ENCODE measurements at places on chromosomes 1 and 21.

DNA sequence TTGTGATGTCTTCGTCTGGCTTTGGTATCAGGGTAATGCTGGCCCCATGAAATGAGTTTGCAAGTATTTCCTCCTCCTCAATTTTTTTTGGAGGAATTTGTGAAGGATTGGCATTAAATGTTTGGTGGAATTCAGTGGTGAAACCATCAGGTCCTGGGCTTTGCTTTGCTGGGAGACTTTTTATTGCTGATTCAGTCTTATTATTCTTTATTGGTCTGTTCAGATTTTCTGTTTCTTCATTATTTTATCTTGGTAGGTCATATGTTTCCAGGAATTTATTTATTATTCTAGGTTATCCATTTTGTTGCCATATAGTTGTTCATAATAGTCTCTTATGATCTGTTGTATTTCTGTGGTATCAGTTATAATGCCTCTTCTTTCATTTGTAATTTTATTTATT lies 126.7 kb downstream of the RABGAP1L start:
- no peaks in the 10 kb centered on the region for H3K4me1 ChIP-seq
- DNase-seq: no peak
- no peak overlapping the region for H3K4me3 ChIP-seq

- peaks cover 4% of the 10 kb centered on the region for H3K36me3 ChIP-seq
- peak overlapping the region; percentile 81 for H3K27ac ChIP-seq
- no peak overlapping the region for H3K4me3 ChIP-seq
Measured at GRCh38 chr1:225835856-225836255, 25.9 kb downstream of the EPHX1 start.

- peak overlapping the region; percentile 57 for H3K27ac ChIP-seq
- no peaks in the 10 kb centered on the region for H3K27me3 ChIP-seq
- no peak for DNase-seq
- no peaks in the 10 kb centered on the region for H3K36me3 ChIP-seq
Measured at GRCh38 chr1:51487628-51488027, 31.4 kb downstream of the EPS15 start.

- no peak overlapping the region for H3K4me3 ChIP-seq
- no peak for DNase-seq
- H3K27me3 ChIP-seq: no peaks in the 10 kb centered on the region
- peaks cover 9% of the 10 kb centered on the region for H3K4me1 ChIP-seq
- no peak overlapping the region for H3K27ac ChIP-seq
Measured at GRCh38 chr1:60283690-60284089, 210.1 kb upstream of the C1orf87 start.

DNA sequence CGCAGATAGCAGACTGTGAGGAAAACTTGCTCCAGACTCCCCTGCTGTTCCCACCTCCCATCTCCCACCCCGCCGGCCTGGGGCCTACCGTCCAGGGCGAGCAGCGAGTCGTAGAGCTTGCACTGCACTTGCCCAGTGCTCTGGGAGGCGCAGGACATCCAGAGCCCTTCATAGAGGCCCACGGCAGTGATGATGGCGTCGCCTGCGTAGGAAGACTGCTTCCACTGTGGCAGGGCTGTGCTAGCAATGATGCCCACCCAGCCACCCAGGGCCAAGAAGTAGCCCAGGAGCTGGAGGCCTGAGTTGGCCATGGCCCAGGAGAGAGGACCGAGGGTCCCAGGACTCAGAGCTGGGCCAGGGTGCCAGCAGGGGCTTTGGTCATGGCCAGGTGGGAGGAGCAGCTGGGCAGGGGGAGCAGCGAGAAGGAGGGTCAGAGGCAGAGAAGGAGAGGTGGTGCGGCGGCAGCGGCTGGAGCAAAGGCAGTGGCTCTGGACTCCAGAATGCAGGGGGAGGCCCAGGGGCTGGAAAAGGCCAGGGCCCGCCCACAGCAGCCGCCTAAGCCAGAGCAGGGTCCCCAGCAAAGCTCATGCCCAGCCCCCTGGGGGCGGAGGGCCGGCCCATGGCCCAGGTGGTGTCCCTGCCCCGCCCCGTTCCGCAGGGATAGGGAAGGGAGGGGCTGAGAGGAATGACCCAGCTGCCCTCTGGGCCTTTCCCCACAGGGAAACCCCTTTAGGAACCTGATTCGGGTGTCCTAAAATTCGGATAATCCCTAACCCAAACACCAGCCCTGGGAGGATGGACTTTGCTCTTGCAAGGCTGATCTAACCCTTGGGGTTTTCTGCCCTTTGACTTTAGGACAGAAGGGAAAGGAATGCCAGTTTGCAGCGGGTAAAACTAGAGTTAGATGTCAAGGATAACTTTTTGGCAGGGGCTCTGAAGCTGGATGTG lies at the start of gene CLDN19:
Gene CLDN19 (minus strand): TSS at position 484 of the 948 bp plus-strand sequence. CDS start 173 bp downstream, at position 311.
- no peaks in the 10 kb centered on the region for H3K27me3 ChIP-seq
- no peaks in the 10 kb centered on the region for H3K4me1 ChIP-seq
- H3K27ac ChIP-seq: no peak within 1 kb of the TSS
- DNase-seq: no peak
- no peaks in the 10 kb centered on the region for H3K36me3 ChIP-seq

- no peak overlapping the region for H3K4me3 ChIP-seq
- peaks cover 64% of the 10 kb centered on the region for H3K27me3 ChIP-seq
- no peaks in the 10 kb centered on the region for H3K4me1 ChIP-seq
- DNase-seq: no peak
Measured at GRCh38 chr1:933603-933940, 9.8 kb downstream of the SAMD11 start.

DNA sequence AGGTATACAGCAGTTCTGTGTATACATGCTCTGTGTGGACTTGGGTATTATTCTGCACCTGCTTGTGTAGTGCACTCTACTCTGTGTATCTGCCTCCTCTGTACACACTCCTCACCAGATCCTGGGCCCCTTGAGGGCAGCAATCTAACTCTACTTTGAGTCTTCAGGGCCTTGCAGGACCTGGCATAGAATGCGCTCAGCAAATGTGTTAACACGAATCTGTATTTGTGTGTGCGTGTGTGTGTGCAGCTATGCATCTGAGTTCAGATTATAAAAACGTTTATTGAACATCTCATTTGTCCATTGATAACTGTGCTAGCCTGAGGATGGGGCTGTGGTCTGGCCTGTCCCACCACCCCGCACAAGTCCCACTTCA lies 3.9 kb upstream of the MEF2D start:
- DNase-seq: no peak
- H3K27ac ChIP-seq: peak overlapping the region; percentile 99
- no peaks in the 10 kb centered on the region for H3K27me3 ChIP-seq

DNA sequence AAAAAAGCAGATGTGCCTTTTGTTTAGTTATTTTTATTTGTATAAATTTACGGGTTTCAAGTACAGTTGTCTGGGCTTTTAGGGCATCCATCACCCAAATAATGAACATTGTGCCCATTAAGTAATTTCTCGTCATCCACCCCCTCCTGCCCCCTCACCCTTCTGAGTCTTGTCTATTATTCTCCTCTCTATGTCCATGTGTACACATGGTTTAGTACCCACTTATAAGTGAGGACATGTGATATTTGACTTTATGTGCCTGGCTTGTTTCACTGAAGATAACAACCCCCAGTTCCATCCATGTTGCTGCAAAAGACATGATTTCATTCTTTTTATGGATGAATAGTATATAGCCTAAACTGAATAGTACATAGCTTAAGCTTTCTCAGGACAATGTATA lies 189.2 kb downstream of the ZP4 start:
- no peaks in the 10 kb centered on the region for H3K4me1 ChIP-seq
- H3K27ac ChIP-seq: no peak overlapping the region
- no peaks in the 10 kb centered on the region for H3K27me3 ChIP-seq
- H3K36me3 ChIP-seq: no peaks in the 10 kb centered on the region
- no peak overlapping the region for H3K4me3 ChIP-seq
- DNase-seq: no peak

GRCh38 chr1:235863699-235864093 lies 3.0 kb downstream of the LYST start:
- no peaks in the 10 kb centered on the region for H3K36me3 ChIP-seq
- no peak overlapping the region for H3K4me3 ChIP-seq

GRCh38 chr1:68460935-68461334 lies 11.2 kb upstream of the RPE65 start:
- H3K36me3 ChIP-seq: no peaks in the 10 kb centered on the region
- H3K27me3 ChIP-seq: no peaks in the 10 kb centered on the region
- H3K27ac ChIP-seq: no peak overlapping the region
- DNase-seq: no peak
- H3K4me1 ChIP-seq: no peaks in the 10 kb centered on the region
- H3K4me3 ChIP-seq: no peak overlapping the region

- H3K36me3 ChIP-seq: no peaks in the 10 kb centered on the region
- H3K27me3 ChIP-seq: no peaks in the 10 kb centered on the region
- DNase-seq: peak; percentile 88
- H3K27ac ChIP-seq: peak overlapping the region; percentile 60
- peaks cover 15% of the 10 kb centered on the region for H3K4me1 ChIP-seq
Measured at GRCh38 chr1:54153535-54154439, 987 bp upstream of the CDCP2 start.

- DNase-seq: no peak
- H3K27ac ChIP-seq: no peak overlapping the region
- no peaks in the 10 kb centered on the region for H3K4me1 ChIP-seq
Measured at GRCh38 chr1:38589036-38589435, 270.5 kb downstream of the RRAGC start.

DNA sequence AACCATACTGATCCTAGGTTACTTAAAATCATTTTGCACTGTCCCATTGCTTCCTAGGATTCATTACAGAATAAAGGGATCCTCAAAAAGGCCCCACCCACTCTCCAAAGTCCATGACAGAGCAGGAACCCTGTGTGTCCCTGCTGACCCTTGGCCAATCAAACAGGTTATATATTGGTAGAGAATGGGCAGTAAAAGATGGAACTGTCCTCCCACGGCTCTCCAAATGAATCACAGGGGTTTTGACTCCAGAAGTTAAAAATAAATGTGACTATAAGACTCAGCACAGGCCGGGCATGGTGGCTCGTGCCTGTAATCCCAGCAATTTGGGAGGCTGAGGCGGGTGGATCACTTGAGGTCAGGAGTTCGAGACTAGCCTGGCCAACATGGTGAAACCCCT lies 65.5 kb downstream of the ACOT7 start:
- no peaks in the 10 kb centered on the region for H3K4me1 ChIP-seq
- H3K4me3 ChIP-seq: no peak overlapping the region
- no peaks in the 10 kb centered on the region for H3K36me3 ChIP-seq
- H3K27ac ChIP-seq: no peak overlapping the region
- H3K27me3 ChIP-seq: no peaks in the 10 kb centered on the region

GRCh38 chr1:156906206-156906906 lies 12.8 kb downstream of the PEAR1 start:
- peaks cover 7% of the 10 kb centered on the region for H3K27me3 ChIP-seq
- H3K36me3 ChIP-seq: peaks cover 3% of the 10 kb centered on the region
- H3K27ac ChIP-seq: no peak overlapping the region

GRCh38 chr1:26483980-26484379 lies 11.7 kb downstream of the HMGN2 start:
- no peaks in the 10 kb centered on the region for H3K4me1 ChIP-seq
- no peaks in the 10 kb centered on the region for H3K27me3 ChIP-seq
- no peak overlapping the region for H3K4me3 ChIP-seq

DNA sequence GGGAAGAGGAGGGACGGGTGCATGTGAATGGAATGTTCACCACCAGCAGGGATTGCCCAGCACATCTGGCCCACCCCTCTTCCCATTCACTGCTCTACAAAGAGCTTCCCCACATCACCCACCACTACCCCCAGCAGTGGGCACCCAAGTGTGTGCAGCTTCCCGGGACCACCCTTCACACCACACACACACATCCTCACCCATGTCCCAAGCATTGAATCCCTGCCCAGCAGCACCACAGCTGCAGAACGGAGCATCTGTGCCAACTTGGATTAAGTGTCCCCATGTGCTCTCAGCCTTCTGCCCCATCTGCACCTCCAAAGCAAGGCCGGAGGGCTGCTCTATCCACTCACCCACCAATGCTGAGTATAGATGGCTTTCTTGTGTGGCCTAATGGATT lies 141.4 kb downstream of the PSMG1 start:
- no peaks in the 10 kb centered on the region for H3K27me3 ChIP-seq
- H3K4me3 ChIP-seq: no peak overlapping the region
- DNase-seq: peak; percentile 60
- no peaks in the 10 kb centered on the region for H3K36me3 ChIP-seq
- H3K4me1 ChIP-seq: peaks cover 10% of the 10 kb centered on the region
- peak overlapping the region; percentile 70 for H3K27ac ChIP-seq

DNA sequence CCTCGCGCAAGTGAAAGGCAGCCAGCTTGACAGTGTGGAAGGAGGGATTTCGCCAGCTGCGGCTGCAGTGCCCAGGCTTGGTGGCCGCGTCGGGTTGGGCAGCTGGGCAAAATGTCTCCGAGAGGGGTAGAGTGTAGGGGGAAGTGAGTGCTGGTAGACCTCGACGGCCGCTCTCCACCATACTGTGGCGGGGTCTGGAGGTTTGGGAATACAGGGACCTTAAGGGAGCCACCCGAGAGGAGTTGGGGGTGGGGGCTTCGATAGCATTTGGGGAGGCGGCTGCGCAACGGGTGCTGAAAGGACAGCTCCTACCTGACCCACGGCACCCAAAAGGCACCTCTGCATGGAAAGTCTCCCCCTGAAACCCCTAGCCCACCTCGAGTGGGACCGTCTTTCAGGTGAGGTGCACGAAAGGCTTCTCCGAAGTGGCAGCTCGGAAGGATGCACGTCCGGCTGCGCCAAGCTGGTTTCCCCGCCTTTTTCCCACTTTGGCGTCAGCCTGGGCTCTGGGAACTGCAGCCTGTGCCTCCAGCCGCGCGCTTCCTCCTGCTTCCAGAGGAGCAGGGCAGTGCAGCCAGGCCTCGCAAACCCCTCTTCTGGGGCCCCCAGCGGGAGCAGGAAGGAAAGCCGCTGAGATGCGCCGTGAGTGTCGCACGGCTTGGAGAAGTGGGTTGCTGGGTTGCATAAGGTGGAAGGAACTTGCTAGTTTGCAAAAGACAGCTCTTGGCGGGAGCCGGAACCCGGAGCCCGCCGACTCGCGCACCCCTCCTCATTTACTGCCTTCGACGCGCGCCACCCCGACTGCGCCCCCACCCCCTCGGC lies 531 bp upstream of the HMGN2 start:
- peak overlapping the region; percentile 100 for H3K27ac ChIP-seq
- peak; percentile 17 for DNase-seq
- no peaks in the 10 kb centered on the region for H3K27me3 ChIP-seq
- peaks cover 5% of the 10 kb centered on the region for H3K36me3 ChIP-seq
- peaks cover 29% of the 10 kb centered on the region for H3K4me1 ChIP-seq
- peak overlapping the region; percentile 100 for H3K4me3 ChIP-seq

DNA sequence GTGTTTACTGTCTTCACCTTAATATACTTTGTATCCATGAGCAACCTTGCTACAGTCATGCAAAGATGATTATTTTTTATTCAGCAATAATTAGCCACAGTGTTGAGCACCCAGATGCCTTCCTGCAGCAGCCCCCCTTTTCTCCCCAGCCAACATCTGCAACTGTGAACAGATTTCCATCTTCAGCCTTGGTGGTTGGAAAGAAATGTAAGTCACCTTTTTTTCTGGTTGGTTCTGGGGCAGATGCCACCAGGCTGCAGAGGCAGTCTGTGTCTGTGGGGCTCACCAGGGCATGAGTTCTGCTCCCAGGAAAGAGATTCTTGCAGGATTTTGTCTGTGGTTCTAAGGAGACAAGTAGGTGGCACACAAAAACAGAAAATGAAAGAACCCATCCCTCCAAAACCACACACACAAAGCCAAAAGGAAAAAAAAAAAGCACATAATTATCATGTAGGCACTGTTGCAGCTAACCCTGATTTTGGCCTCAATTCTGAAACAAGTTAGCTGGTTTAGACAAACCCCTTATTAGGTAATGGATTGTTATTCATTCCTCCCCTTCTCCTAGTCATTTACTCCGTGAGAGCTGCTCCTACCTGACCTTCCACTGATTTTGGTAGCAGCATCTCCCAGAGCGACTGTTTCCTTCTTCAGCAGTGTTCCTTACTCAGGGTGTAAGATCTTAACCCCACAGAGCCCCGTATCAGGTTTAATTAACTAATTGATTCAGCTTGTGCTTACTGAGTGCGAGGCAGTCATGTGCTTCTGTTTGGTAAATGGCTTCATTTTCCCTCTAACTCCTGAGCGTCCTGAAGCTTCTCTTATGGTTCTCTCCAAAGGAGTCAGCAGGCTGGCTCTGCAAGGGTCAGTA lies 36.5 kb downstream of the GALNT2 start:
- H3K4me3 ChIP-seq: no peak overlapping the region
- H3K27ac ChIP-seq: peak overlapping the region; percentile 84
